ENCODE measurements at places on chromosomes 11 and 22.

GRCh38 chr22:39287076-39287725 lies 32.2 kb downstream of the RPL3 start:
- DNase-seq, result no peak

GRCh38 chr22:31262312-31263133 lies 29.8 kb downstream of the PIK3IP1 start:
- DNase-seq, result no peak

GRCh38 chr11:100543386-100543785 lies 143.7 kb upstream of the ARHGAP42 start:
- DNase-seq, result no peak

DNA sequence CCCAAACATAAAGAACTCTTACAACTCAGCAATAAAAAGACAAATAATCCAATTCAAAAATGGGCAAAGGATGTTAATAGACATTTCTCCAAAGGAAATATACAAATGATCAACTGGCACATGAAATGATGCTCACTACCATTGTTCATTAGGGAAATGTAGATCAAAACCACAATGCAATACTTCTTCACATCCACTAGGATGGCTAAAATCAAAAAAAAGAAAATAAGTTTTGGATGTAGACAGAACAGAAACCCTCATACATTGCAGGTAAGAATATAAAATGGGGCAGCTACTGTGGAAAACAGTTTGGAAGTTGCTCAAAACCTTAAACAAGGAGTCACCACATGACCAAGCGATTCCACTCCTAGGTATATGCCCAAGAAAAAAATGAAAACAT lies 16.3 kb downstream of the SIK3 start:
- no peak for DNase-seq

DNA sequence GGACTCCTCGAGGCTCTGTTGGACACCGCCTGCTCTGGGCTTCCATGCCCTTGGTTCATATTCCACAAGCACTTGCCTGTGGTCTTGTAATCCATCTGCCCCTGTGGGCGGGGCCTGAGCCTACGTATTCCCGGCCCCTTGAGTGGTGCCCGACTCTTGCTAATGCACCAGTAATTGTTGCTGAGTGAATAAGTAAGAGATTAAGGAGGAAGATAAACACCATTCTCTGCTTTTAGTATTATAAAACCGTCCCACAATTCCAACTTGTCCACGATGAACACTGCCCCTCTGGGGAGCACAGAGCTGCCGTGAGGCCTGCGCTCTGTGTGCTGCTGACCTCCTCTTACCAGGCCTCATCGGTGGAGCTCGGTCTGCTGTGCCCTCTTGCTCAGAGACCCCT lies 50.3 kb downstream of the MICAL2 start:
- no peak for DNase-seq

DNA sequence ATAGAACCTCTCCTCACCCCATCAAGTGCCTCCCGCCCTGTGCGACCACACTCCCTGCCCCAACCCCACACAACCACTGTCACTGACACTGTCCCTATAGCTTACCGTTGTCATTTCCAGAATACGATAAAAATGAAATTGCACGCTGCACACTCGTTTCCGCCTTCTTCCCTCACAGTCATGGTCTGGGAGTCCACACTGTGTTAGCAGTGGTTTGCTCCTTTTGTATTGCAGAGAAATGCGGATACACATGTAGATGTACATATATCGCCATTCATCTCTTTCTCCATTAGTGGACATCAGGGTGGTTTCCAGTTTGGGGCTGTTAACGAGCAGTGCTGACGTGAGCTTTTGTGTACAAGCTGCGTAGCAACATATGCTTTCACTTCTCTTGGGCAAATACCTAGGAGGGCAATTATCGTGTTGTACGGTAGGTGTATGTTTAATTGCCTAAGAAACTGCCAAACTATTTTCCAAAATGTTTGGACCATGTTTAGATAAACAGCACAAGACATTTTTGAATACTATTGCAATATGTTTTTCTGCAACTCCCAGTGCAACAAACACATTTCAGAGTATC lies 59.2 kb upstream of the CD5 start:
- DNase-seq, result no peak

DNA sequence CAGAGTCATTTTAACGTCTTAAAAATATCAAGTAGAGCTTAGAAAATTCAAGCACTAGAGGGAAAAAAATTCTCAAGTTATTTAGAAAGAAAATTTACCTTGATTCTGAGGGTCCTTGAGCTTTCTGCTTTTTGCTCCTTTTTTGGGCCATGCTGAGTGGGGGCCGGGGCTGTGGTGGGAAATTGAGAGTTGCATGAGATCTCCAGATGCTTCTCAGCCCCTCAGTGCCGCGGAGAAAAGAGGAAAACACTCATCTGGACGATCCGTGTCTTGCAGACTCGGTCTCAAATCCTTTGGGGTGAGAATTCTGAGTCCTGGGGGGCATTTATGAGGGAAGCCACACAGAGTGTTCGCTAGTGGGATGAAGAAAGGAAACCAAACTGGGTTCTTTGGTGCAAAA lies 700.8 kb downstream of the TBC1D22A start:
- no peak for DNase-seq

- DNase-seq, result no peak
These were observed 12.0 kb downstream of the KCNJ11 start for GRCh38 chr11:17376493-17376892.

DNA sequence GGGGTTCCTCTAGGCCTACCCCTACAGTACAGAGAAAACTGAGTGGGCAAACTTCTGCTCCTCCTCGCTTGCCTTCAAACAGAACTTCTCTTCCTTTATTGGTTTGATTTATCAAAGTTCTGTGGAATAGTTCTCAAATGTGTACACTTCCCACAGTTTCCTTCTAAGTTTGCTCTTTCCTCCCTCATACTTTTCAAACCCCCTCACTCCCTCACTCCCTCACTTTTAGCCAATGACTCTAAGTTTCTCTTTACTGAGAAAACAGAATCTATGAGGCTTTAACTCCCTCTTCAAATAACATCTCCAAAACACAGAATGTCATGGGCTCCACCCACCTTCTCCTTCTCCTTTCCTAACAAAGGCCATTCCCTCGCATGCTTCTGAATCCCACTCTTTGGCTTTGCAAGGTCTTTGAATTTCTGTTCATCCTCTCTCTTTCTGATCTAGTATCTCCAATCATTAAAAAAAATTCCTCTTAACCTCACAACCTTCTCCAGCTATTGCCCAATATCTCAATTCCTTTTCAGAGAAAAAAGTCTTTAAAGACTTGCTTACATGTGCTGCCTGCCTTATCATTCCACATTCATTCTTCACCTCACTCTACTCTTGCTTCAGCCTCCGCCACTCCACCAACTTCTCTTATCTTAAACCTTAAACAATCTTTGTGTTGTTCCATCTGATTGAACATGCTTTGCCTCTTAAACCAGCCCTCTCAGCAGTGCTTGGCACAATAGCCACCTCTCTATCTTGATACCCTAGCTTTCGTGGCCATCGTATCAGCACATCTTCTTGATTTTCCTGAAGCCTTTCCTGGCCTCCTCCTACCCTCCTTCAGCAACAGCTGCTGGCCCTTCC lies 57.2 kb downstream of the DDI1 start:
- no peak for DNase-seq
